Peyer's patch (tissue), 4 donors: ENCODE measurements at places on chromosomes 11 and 22.

DNA sequence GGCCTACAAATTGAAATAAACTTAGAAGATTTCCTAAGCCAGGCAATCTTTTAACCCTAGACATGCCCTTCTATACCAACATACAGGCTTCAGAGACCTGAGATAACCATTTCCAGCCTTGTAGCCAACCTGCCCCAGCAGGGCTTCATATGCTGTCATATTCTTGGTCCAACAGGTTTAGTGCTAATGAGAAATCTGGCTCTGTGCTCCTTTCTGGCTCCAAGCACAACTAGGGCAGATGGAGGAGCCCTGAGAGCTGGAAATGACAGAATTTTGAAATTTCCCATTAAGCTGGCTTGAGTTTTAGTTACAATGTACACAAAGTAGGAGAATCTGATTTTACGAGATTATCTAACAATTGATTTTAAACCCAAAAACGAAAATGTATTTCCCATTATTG lies 323.0 kb upstream of the CCDC90B start:
- H3K27ac ChIP-seq: no peak overlapping the region
- no peaks in the 10 kb centered on the region for H3K4me1 ChIP-seq
- no peak overlapping the region for H3K4me3 ChIP-seq
- no peak for DNase-seq

DNA sequence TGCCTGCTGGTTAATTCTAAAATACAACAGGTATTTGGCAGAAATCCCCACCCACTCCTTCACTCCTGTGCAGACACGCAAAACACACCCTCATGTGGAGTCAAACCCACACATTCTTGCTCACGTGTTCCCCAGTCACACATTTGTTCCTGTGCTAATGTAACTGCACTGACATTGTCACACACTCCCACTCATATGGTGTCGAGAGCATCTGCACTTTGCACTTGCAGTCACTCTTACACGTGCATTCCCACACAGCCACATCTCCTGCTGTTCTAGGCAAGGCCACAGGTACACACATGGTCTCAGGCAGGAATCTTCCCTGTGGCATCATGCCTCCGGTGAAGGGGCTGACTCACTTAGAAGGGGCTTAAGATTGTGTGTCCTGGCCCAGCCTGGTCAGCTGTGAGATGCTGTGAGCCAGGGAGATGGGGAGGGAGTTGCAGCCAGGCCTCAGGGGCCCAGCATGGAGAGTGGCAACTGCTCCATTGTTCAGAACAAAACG lies 395.0 kb downstream of the TENM4 start:
- DNase-seq: no peak
- H3K27me3 ChIP-seq: no peaks in the 10 kb centered on the region
- H3K4me1 ChIP-seq: no peaks in the 10 kb centered on the region
- H3K27ac ChIP-seq: no peak overlapping the region
- no peak overlapping the region for H3K4me3 ChIP-seq
- H3K36me3 ChIP-seq: no peaks in the 10 kb centered on the region

DNA sequence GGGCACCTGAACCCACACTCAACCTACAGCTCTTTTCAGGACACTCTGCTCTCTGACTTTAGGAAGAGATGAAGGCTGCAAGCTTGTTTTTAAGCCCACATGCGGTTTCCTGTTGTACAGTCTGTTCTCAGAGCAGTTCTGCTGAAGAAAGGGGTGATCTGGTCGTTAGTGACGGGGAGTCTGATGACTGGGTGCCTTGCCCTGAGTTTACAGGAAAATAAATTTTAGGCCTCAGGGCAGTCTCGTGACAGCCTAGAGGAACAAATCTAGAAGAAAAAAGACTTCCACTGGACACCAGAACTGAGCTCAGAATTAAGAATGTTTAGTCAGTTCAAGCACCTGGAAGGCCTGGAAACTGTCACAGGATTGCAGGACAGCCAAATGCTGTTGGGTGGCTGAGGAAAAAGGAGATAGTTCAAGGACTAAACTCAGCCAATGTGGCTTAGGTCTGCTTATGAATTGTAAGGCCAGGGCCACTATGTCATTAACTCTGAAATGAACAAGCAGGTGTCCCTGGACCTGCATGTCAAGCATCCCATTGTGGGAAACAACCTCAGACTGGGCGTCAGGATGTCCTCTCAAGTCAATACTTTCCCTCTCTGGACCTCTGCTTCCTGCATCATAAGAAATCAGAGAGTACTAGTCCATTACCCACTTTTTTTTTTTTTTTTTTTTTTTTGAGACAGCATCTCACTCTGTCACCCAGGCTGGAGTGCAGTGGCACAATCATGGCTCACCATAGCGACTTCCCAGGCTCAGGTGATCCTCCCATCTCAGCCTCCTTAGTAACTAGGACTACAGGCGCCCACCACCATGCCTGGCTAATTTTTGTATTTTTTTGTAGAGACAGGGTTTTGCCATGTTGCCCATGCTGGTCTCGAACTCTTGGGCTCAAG lies 5.7 kb downstream of the PIK3IP1 start:
- H3K36me3 ChIP-seq: no peaks in the 10 kb centered on the region
- no peaks in the 10 kb centered on the region for H3K4me1 ChIP-seq
- H3K4me3 ChIP-seq: no peak overlapping the region
- H3K27ac ChIP-seq: peak overlapping the region; percentile 93
- no peak for DNase-seq

GRCh38 chr11:13354335-13354734 lies 76.7 kb downstream of the BMAL1 start:
- no peaks in the 10 kb centered on the region for H3K27me3 ChIP-seq
- no peak for DNase-seq
- H3K27ac ChIP-seq: no peak overlapping the region
- no peaks in the 10 kb centered on the region for H3K36me3 ChIP-seq
- no peak overlapping the region for H3K4me3 ChIP-seq

- no peaks in the 10 kb centered on the region for H3K36me3 ChIP-seq
- H3K27me3 ChIP-seq: no peaks in the 10 kb centered on the region
- no peak overlapping the region for H3K4me3 ChIP-seq
- DNase-seq: peak; percentile 41
Measured at GRCh38 chr11:19742588-19743292, 30.1 kb downstream of the NAV2 start.

DNA sequence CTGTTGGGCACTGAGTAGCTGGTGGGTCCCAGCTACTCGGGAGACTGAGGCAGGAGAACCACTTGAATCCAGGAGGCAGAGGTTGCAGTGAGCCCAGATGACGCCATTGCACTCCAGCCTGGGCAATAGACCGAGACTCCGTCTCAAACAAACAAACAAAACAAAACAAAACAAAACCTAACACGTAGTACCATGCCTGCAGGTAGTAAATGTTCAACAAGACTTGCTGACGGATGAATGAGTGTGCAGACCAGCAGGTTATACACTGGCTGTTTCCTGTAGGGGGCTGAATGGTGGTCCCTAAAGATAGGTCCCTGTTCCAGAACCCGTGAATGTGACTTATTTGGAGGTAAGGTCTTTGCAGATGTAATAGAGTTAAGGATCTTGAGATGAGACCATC lies 12.8 kb upstream of the MRGPRD start:
- no peak for DNase-seq
- no peak overlapping the region for H3K27ac ChIP-seq
- H3K27me3 ChIP-seq: no peaks in the 10 kb centered on the region
- H3K4me1 ChIP-seq: no peaks in the 10 kb centered on the region
- no peak overlapping the region for H3K4me3 ChIP-seq
- H3K36me3 ChIP-seq: no peaks in the 10 kb centered on the region

DNA sequence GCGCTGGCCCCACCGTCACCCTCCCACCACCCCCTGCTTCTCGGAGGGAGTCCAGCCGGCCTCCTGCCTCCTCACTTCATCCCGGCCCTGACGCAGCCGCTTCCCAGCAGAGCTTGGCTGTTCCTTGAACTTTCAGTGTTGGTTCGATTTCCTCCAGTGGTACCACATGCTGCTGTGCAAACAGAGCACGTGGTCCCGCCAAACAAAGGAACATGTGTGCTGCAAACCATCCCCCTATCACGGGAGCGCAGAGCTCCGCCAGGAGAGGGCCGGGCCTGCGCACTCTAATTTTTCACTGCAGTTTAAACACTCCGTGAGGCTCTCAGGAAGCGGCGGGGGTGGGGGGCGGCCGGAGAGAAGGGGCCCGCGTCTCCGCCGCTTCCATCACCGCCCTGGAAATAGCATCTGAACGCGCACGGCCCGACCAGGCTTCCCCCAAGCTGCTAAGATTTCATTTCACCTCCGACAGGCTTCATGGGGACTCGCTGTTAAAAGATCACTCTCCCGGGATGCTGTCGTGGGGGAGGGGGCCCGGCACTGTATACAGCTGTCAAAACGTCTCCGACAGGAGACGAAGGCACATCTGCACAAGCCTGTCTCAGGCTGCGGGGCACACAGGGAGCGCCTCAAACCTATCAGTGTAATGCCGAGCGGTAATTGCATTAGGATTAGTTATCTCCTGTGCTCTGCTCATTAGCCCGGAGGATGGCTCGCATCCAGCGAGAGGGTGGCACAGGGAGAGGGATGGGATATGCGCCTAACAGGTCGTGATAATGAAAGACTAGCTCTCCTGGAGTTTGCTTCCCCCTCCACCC lies 269.9 kb upstream of the SORL1-AS1 start:
- H3K27me3 ChIP-seq: no peaks in the 10 kb centered on the region
- H3K4me1 ChIP-seq: no peaks in the 10 kb centered on the region

DNA sequence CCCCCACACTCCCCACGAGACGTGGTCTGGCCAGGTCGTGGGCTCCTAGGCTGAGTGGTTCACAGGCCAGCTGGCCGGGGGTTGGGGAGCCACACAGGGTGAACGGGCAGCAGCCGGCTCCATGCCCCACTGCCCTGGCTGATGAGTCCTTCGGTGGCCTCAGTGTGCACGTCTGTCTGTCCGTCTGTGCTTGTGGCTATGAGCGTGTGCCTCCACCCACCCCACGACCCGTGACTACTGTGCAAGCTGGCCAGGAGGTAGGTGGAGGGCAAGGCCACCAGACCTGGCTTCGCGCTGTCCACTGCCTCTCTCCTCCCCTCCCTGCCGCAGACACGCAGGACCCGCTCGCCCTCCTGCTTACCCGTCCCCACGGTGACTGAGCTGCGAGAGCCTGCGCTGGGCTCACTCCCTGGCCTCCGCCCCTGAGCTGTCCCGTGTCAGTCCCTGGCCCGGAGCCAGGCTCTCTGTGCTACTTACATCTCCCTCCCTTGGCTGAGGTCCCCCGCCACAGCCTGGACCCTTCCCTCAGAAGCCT lies 14.1 kb downstream of the CSDC2 start:
- H3K4me1 ChIP-seq: no peaks in the 10 kb centered on the region
- no peak overlapping the region for H3K27ac ChIP-seq
- H3K27me3 ChIP-seq: no peaks in the 10 kb centered on the region
- no peak for DNase-seq
- no peak overlapping the region for H3K4me3 ChIP-seq

DNA sequence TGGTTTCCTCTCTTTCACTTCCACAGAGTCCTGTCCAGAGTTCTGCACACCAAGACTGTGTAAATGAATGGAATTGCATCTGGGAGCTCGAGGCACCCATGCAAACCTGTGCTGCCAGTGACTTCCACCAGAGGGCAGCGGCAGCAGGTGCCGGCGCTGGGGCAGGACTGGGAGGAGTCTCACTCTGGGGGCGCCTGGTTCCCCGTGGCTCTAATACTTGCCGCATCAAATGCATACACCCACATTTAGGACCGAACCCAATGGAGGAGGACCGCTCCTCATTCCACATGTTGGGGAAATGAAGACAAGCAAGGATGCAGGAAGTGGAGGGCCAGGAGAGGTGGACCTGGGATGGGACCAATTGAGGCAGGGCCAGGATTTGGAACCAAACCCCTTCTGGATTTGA lies 1.1 kb upstream of the CD6 start:
- no peak overlapping the region for H3K4me3 ChIP-seq
- no peaks in the 10 kb centered on the region for H3K36me3 ChIP-seq
- peak; percentile 84 for DNase-seq
- no peaks in the 10 kb centered on the region for H3K4me1 ChIP-seq
